ENCODE measurements at places on chromosomes 1 and 21.

DNA sequence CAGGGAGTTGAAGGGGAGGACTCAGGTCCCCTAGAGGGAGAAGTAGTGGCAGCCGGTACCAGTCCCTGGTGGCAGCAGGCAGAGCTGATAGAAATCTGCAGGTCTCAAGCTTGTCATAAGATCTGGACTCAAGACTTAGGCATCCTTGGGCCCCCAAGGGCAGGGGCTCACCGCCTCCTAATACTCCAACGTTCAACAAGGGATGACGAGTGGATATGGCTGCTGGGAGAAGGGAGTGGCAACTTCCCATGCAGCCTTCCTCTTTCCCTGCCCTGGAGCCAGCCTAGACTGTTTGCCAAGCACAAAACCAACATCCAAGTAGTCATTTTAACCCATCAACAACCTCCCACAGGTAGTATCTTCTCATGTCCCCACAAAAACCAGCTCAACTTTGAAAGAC, 6.9 kb downstream of the TRABD2B start:
- DNase-seq, result no peak

DNA sequence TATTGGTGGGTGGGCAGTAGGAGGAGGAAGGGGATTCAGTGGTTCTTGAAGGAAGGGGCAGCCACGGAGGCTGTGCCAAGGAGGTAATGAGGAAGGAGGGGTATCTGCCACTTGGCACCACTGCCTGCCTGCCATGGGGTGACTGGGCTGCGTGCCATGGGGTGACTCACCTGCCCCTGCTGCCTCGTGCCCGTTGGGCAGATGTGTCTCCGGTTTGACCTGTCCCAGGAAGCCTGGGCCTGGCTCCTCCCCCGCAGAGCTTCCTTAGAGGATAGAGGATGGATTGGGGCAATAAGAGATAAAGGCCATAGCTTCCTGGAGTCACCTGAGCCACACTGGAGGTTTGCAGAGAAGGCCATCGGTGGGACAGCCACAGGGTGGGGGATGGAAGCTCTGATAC, 1.7 kb downstream of the PADI3 start:
- peak; percentile 26 for DNase-seq

DNA sequence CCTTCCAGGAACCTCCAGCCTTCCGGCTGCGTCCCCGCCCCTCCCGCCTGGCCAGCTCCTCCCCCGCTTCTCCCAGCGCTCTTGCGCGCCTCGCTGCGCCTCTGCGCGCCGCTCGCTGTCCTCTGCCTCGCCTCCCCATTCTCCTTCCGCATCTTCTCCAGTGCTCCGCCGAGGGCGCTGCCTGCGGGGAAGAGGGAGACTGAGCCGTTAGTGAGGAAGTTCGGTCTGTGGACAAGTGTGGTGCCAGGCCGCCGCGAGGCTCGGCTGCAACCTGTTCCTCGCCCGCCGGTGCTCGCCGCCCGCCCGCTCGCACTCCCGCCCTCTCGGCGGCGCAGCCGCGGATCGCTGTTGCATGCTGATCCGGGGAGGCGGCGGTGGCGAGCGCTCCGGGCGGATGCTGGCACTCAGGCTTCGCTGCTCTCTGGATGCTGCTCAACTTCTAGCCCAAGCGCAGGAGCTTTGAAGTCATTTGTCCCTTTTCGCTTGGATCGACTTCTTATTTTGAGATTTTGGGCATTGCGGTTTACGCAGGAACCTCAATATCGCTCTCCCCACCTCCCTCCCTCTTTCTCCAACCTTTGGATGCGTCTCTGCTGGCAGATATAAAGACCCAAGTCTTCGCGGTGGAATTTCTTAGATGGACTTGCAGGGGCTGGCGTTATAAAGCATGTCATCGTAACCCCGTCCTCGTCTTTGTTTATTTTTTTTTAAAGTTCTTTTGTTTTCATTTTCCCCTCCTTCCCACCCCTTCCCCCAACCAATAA, 614 bp upstream of the CACNA1E start:
- DNase-seq, result no peak

DNA sequence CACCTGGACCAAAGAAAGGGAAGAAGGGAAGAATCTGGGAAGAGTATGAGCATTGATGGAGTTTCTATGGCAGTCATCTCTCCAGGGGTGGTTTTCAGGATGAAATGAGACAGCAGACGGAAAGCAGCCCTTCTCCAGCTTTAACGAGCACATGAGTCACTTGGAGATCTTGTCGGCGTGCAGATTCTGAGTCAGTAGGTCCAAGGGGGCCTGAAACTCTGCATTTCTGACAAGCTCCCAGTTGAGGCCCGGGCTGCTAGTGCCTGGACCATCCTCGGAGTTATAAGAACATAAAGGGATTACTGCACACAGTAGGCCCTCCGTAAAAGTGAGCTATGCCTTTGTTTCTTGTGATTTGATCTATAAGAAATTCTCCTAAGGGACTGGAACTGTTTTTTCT, 17.6 kb downstream of the HSPG2 start:
- DNase-seq, result no peak

DNA sequence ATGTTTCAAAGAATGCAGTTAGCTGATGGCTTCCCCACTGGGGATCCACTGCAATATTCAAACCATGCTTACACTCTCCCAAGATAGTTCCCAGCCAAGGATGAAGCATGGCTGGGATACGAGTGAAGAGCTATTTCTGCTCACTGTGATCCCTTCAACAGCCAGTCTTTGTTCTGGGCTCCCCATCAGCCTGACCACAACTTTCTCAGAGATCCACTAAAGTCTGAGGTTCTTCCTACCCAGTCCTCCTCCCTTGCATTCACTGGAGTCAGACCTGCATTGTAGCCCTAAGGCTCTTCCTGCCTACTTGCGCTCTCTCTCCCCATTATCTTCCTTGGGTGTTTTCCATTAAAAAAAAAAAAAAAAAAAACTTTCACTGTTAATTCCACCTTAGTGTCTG, 101.4 kb downstream of the TTLL7 start:
- no peak for DNase-seq

GRCh38 chr1:31216016-31216415, 23.7 kb downstream of the NKAIN1 start:
- DNase-seq, result no peak

DNA sequence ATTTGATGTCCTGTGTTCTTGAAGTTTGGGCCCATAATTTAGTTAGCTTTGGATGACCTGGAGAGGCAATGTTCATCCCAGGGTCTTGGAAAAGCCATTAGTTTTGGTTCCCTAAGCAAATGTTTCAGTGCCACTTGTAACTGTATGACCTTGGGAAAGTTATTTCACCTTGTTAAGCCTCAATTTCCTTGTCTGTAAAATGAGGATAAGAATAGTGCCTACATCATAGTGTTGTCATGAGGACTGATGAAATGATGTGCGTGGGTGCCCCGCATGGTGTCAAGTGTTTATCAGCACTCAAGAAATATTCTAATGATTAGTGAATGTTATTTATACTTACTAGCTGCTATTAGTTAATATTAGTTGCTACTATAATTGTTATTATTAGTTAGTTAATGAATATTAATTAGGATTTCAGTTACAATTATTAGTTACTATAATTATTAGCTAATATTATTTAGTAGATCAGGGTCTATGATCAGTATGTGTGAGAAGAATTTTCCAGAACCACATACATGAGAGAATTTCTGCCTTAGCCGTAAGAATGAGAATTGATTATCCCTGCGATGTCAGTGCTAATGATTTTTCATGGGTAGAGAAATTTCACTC, 1.9 kb downstream of the SH3BGR start:
- DNase-seq, result no peak

DNA sequence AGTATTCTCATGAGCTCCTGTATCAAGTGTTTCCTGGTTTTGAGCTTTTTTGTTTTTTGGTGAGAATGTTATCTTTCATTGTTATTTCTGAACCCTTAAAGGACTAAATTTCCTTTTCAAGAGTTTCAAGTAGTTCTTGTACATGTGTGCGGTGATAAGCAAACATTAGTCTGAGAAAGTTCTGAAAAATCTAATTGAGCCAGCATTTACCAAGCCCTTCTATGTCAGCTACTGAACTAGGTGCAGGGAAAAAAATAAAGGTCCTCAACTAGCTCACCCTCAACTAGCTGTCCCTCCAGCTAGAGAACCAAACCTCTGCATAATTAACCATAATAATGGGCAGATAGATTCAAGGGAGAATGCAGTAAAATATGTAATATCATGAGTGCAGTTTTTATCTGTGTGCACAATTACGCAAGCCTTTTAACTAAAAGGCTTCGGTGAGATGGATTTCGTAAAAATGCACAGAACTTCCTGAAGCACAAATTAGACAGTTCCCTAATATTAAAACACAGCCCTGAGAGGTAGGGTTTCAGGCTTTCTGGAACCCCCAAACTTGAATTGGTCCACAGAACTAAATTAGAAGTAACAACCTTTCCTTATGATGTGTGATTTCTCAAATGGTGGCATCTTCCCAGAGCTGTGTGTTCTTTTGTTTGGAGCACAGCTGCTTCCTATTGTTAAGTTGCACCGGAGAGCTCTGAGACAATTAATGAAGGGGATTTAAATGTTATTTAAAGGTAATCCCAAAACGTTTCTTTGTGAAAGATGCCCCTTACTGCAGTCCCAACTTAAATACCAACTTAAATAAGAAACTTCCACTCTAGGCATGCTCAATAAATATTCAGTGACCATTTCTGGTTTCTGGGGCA, 165.8 kb downstream of the NFIA start:
- no peak for DNase-seq

DNA sequence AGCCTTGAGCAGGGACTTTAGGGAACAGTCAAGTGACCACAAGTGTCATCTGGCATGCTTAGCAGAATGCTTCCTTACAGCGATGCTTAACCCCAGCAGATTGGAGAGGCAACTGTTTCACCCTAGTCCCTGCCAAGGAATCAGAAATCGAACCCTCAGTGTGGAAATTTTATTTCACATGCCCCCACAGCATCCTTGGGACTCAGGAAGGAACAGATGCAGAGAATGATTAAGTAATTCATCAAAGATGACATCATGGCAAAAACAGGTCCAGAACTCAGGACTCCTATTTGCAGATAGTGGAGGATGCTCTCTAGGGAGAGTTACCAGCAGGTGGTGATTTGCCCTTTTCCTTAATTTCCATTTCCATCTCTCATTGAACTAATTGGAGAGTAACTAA, 333.0 kb upstream of the KAZN start:
- no peak for DNase-seq

DNA sequence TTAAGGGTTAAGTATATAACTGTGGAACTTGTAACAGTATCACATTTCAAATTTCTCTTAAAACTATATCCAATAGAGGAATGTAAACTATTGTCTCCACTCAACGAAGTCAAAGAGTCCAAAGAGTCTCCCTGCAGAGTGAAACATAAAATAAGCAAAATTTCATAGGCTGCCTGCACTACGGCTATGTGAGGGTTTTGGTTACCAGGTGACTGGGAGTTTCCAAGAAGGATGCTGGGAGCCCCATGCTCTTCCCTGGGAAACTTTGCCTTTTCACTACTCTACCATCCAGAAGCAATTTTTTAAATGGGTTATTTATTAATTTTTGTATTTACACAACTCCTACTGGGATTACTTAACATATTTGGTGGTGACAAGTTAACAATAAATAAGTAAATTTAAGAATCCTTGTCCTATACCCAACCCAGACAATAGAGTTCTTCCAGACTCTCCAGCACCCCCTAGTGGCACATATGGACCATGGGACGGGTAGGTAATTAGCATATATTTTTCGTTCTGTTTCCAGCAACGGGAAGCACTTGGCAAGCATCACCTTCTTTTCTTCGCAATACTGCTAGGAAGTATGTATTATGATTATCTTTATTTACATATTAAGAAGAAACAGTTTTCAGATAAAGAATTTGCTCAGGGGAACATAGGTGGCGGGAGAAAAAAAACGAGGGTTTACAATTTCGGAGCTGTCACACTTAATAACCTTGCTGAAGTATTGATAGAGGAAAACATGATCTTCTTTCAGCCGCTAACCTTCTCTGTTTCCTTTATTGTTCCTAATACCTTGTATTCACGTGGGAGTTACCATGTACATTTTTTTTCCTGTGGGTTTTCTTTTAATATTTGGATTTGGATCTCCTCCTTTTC, 3.5 kb downstream of the FMO2 start:
- no peak for DNase-seq

DNA sequence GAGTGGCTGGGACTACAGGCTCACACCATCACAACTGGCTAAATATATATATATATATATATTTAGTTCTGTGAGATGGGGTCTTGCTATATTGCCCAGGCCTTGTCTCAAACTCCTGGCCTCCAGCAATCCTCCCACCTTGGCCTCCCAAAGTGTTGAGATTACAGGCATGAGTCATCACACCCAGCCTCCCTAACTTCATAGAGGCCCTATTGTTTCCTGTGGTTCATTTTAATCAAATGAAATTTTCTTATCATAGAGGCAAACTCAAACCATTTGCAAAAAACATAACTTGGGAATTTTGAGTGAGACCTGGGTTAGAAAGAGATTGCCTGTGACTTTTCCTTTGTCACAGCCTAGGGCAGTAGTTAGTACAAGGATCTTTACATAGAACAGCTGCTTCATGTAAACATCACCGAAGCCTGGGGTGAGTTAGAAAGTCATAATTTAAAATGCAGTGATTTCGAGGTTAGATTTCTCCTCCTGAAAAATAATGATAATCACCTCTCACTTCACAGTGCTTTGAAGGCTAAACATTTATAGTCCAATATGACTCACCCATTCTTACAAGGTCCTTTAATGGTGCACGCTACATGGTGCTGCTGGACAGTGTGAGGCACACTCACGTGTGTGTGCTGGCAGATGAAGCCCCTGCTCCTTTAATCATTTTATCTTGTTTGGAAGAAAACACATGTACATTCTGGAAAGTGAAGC, 188.9 kb downstream of the RHOU start:
- no peak for DNase-seq

GRCh38 chr1:147773215-147773715, 12.9 kb upstream of the GJA5 start:
- DNase-seq, result no peak

DNA sequence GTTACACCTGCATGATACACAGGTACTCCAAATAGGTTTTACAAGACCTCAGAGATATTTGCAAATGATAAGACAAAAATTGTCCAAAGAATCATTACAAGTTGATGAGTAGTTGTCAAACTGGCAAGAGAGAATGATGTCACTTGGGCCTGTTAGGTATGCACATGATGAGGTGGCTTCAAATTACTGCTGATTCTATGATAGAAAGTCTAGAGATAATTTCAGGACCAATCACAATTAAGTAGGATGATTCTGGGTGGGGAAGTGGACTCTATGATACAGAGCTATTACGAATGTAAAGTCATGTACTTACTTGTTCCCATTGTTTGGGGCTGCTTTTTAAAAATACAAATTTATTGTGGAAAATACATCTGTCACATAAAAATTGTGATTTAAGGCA, 5.2 kb upstream of the SPRR1B start:
- DNase-seq, result no peak

- no peak for DNase-seq
These were observed 120.0 kb downstream of the PGBD5 start for GRCh38 chr1:230306169-230306568.

GRCh38 chr21:38911484-38912101, 105.9 kb downstream of the ETS2 start:
- DNase-seq, result no peak

DNA sequence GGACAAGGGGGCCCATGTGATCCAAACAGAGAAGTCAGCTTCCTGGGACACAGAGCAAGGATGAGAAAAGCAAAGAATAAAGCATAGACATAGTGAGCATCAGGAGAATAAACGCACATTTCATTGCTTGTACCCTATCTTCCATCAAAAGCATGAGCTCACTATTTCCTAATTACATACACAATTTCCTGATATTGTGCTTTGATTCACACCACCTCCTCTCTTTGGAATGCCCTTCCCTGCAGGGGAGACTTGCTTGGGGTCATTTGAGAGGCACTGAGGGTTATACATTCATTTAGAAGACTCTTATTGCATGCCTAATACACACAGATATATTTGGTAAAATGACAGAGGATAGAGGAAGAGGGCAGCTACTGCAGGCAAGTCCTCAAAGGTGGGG, 185.4 kb downstream of the SEC16B start:
- no peak for DNase-seq

GRCh38 chr1:100482167-100482566, 55.8 kb upstream of the GPR88 start:
- no peak for DNase-seq

Measured in epithelial cell of proximal tubule (primary cell).